ENCODE measurements at places on chromosomes 7 and 10.

GRCh38 chr7:22607180-22607579 lies 107.2 kb upstream of the STEAP1B start:
- no peak for DNase-seq

GRCh38 chr10:29482591-29483431 lies 152.0 kb downstream of the SVIL start:
- DNase-seq, result peak; percentile 63

- DNase-seq, result no peak
Measured at GRCh38 chr10:102200751-102201640, 25.1 kb upstream of the ELOVL3 start.

DNA sequence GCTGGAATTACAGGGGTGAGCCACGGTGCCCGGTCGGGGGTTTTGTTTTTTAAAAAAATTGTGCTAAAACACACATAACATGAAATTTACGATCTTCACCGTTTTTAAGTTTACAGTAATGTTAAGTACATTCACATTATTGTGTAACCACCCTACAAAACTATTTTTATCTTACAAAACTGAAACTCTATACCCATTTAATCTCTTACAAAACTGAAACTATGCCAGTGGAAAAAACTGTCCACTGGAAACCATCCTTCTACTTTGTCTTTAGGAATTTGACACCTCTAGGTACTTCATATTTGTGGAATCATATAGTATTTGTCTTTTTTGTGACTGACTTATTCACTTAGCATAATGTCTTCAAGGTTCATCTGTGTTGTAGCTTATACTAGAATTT lies 1.0 kb upstream of the PSMC2 start:
- DNase-seq, result no peak

GRCh38 chr10:49050366-49050765 lies 65.0 kb downstream of the VSTM4 start:
- no peak for DNase-seq
